ENCODE measurements at places on chromosomes 2 and 18. TPM values are rescaled to one million over a fixed set of nuclear protein-coding genes. Genes with fewer than 3 reads are reported as not detected.

DNA sequence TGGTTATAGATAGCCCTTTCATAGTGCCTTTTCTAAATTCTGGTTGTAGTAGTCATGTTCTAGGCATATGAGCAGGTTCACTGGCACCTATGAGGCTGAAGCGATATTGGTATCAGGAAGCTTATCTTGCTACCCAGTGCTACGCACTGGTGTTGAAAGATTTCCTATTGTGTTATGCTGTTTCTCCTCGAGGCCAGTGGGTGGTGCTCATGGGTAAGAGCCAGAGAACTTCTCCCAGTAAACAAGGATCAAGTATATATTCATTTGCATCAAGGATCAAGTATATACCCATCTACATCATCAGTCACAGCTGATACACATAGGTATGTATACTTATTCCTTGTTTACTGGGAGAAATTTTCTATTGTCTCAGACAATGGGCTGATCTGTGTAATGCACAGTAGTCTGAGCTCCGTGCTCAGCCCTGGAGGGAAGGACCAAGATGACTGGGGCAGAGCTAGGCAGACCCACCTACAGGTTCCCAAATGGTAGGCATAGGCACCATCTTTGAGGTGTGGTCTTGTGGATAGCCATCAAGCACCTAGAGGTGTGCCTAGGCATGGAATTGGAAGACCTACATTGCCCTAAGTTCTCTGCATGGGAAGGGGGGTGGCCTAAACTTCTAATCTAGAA is 101.2 kb upstream of the GALNT13 start:
- DNase-seq = no peak

DNA sequence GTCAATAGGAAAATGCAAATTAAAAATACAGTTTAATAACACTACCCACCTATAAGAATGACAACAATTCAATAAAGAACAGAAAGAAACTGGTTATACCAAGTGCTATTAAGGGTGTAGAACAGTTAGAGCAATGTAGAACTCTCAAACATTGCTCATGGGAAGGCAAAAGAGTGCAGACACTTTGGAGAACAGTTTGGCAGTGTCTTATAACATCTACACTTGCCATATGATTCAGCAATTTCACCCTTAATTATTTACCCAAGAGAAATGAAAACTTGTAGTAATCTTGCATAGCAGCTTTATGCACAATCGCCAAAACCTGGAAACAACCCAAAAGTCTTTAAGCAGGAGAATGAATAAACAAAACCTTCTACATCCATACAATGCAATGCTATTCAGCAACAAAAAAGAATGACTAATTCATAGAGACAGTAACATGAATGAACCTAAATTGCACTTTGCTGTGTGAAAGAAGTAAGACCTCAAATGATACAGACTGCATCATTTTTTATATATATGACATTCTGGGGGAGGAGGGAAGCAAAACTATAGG is 455.2 kb downstream of the THSD7B start:
- DNase-seq = no peak

DNA sequence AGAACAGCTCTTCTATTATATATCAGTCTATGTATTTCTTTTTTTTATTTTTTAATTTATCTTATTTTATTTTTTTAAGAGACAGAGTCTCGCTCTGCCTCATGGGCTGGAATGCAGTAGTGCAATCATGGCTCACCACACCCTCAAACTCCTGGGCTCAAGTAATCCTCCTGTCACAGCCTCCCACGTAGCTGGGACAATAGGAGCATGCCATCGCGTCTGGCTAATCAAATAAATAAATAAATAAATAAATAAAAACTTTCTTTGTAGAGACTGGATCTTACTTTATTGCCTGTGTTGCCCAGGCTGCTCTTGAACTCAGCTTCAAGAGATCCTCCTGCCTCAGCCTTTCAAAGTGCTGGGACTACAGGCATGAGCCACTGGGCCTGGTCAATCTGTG is 117.0 kb downstream of the RBMS1 start:
- DNase-seq = no peak

GRCh38 chr2:98517636-98518035 is 73.0 kb downstream of the INPP4A start:
- DNase-seq = no peak

GRCh38 chr2:184598002-184598315 is 370 bp upstream of the ZNF804A start:
- no peak for DNase-seq

GRCh38 chr2:12141618-12142258 is 395.3 kb downstream of the LPIN1 start:
- no peak for DNase-seq

DNA sequence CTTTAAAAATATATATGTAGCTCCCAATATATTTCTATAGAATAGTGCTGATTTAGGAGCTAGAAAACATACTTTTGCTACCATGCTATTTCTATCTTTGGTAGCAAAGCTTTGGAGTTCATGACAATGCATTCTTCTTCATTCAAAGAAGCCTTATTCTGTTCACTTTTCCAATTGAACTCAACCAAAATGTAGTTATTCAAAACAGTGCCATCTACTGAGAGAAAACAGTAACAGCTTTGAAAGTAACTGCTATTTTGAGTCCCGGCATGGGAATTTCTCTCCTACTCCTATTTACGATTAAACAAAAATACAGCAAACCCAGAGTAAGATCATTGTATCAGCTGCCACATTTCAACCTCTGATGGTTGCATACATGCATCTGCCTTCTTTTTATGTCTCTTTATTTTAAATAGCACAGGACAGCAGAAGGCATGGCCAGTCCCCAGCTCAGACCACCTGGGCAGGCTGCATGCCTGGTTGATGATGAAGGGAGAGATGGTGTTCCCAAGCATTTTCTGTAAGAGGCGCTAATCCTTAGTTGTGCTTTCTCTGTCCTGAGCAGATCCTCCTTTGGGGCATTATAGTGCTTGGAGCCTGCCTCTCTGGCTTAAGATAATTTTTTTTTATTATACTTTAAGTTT is 69.7 kb upstream of the SULT1C3 start:
- no peak for DNase-seq

DNA sequence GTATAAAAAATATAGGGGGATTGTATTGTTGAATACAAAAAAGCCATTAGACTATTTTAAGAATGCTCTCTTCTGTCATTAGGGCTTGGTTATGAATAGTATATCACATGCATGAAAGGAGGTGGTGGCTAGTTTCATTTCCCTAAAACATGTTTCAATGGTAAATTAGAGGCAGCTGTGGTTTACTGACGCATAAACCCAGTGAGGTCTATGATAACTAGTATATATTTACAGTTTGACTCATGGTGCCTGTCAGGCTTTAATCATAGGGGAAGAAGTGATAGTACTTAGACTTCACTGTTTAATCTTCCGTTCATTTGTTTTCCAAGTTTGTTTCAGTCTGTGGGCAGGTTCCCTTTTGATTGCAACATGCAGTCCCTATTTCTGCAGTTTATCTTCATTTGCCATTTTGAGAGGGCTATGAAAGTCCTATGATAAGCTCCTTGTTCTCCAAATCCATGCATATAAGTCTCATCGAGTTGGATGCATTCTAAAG is 55.1 kb upstream of the MAP4K3 start:
- DNase-seq = no peak

GRCh38 chr18:50424877-50425690 is 50.2 kb downstream of the SKA1 start:
- peak; percentile 63 for DNase-seq

DNA sequence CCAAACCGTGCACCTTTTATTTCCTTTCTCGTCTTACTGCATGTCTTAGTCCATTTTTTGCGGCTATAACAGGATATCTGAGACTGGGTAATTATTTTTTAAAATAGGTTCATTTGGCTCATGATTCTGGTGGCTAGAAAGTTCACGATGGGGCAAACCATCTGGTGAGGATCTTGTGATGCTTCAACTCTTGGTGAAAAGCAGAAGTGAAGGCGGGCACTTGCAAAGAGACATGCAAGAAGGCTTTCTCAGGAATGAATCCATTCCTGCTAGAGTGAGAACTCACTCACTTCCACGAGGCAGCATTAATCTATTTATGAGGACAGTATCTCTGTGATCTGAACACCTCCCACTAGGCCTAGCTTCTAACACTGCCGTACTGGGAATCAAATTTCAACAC is 327.1 kb upstream of the RBMS1 start:
- DNase-seq = no peak

Gene C2orf78
- not detected for total RNA-seq

Gene GPR17
- total RNA-seq = 0.24 TPM

Gene AOX1
- 27.0 TPM for total RNA-seq

Gene ZSWIM2
- total RNA-seq = not detected

Gene HOXD4
- 0.53 TPM for total RNA-seq

Gene GPC1
- 74.6 TPM for total RNA-seq

Gene GTF3C2
- 29.1 TPM for total RNA-seq
